ENCODE measurements at places on chromosomes 5 and 9.

GRCh38 chr9:14221558-14221957 is 92.4 kb downstream of the NFIB start:
- no peak for DNase-seq

DNA sequence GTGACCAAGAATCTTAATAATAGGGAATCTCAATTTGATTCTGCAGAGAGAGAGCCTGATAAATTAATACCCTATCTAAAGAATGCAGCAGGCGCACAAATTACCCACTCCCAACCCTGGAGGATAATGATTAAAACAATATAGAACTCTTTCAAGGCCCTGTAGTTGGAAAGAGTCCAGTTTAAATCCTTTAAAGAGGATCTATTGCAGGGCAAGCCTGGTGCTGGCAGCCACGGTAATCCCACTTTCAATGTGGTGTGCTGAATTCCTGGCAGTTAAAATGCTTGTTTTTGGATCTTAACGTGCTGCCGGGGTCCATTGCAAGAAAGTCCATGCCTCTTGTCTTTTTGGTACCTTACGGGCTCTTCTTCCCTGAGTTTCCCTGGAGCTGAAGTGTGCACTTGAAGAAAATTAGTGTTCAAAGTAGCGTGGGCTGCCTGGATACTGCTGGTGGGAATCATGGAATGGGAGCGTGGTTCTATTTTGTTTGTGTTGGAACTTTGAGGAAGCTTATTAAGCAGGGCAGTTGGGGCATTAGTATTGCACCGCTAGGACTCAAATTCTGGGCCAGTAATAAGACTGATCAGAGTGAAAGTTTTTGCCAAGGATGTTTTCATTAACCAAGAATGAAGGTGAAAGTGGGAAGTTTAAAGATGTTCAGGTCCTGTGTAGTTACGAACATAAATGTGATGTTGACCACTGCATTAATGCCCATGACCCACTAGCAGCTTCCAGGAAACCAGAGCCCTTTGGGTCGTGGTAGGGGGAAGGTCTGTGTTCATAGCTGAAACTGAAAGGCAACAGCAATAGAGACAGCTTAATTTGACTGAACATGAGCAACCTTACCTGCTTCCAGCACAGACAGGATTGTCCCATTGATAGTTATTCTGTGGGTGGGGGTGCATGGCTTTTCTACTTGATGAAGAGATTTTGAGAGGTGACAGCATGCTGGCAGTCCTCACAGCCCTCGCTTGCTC is 20.8 kb downstream of the MARCHF6 start:
- DNase-seq: no peak

DNA sequence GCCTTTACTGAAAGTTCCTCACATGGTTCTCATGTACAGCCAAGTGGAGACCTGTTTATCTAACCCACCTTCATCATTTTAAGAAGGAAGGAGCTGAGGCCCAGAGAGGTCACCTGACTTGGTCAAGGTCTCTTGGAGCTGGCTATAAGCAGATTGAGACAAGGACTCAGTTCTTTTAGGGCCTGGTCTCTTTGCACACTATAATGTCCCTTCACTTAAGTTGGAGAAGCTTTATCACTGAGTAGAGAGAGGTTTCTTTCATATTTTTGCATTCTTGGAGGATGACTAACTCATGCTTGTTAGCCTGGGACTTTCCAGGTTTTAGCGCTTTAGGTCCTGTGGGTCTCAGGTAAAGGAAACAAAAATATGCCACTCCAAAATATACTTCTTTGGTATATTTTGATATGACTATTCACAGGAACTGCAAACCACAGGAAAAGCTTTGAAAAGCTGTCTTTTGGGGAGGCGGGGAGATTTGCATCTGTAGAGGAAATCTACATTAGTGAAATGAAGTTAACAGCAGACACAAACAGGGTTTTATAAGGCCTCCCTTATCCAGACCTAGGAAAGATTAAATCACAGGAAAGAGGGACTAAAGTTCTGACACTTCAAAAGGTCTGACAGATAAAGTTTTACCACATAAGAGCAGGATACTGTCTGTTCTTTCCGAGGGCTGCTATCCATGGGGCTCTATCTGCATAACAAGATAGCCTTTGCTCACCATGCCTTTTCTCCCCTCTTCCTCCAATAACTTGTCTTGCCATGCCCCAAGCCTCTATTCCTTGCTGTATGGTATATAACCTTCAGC is 95.8 kb upstream of the ANKRD55 start:
- DNase-seq: no peak

GRCh38 chr5:163914910-163915309 is 409.5 kb downstream of the MAT2B start:
- DNase-seq: no peak

DNA sequence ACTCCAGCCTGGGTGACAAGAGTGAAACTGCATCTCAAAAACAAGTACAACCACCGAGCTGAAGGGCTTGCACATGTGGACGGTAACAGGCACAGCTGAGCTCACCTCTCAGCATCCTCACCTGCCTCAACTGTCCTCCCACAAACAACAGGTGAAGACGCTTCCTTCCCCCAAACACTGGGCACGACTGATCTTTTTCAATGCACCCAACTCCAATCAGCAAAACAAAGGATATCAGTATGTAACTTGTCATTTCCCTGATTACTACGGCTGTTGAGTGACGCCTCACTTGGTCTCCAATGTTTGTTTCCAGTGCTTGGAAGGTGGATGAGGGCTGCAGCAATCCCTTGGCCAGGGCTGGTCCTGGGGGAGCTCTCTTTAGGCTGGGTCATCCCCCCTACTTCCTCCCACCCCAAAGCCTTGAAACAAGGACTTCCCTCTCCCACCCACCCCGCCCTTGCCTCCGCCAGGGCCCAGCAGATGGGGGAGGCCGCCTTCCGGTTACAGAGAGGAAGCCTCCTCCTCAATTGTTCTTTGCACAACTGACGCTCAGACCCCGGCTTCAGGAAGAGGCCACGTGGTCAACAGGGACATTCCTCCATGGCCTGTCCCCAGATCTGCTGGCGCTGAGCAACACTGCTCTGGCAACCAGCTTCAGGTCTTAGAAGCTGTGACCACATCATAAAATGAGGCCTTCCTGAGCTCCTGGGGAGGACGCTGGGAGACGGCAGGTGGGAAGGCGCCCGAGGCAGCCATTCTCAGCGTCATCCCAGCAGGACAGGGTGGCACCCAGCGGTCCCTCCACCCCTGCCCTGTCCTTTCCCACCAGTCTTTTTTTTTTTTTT is 5.9 kb downstream of the FAM78A start:
- peak; percentile 35 for DNase-seq

DNA sequence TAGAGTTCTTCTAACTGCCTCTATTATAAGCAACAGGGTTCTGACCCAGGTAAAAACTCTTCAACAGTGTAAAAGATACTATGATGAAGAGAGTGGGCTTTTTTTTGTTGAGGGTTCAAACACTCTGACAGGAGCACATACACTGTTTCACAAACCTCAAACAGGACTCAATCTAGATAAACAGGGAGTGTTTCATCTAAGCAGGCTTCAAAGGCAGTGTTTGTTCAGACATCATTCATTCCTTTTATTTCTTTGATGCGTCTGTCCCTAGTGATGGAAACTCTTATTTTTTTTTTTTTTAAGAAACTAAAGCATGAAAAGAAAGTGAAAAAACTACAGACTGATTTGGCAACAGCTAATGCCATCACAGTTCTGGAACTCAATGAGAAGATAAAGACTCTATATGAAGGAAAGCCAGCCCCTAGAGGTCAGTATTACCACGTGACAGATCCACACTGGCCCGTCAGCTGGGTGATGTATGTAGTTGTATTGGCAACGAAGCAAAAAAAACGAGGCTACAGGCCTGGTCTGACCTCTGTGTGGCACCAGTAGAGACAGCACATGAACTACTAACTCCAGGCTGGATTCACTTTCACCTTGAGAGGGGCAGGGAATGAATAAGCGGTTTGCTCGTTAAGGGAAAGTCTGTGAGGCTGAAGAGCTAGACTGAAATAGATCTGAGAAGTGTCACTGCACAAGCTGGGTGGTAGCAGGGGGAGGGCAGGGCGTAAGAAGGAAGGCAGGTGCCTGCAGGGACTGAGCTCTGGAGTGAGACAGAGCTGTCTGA is 172.2 kb downstream of the CCDC192 start:
- DNase-seq: no peak

DNA sequence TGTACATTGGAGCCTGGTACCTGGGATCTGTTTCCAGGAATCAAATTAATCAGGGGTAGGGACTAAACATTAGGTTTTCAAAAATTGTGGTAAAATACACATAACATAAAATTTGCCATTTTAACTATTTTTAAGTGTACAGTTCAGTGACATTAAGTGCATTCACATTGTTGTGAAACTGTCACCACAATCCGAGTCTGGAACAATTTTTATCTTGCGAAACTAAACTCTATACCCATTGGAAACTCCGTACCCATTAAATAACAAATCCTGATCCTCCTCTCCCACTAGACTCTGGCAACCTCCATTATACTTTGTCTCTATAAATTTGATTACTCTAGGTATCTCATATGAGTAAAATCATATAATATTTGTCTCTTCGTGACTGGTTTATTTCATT is 486.2 kb downstream of the GADD45G start:
- no peak for DNase-seq

DNA sequence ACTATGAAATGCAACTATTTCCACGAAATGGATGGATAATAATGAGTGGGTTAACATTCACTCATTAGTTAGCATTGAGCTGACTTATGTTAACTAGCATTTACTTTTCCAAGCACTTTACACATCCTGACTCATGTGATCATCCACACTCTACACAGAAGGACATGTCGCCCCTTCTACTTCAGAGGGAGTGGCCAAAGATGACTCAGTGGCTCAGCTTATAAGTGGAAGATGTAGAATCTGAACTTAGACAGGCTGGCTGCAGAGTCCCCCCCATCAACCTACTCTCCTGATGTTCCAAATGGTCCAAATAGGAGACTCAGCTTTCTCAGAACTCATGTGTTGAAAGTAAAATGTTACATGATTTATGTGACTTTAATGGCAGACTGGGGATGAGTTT is 146.0 kb downstream of the ADCY2 start:
- DNase-seq: no peak

- DNase-seq: no peak
Measured at GRCh38 chr5:151016700-151017099, 3.7 kb upstream of the GPX3 start.

DNA sequence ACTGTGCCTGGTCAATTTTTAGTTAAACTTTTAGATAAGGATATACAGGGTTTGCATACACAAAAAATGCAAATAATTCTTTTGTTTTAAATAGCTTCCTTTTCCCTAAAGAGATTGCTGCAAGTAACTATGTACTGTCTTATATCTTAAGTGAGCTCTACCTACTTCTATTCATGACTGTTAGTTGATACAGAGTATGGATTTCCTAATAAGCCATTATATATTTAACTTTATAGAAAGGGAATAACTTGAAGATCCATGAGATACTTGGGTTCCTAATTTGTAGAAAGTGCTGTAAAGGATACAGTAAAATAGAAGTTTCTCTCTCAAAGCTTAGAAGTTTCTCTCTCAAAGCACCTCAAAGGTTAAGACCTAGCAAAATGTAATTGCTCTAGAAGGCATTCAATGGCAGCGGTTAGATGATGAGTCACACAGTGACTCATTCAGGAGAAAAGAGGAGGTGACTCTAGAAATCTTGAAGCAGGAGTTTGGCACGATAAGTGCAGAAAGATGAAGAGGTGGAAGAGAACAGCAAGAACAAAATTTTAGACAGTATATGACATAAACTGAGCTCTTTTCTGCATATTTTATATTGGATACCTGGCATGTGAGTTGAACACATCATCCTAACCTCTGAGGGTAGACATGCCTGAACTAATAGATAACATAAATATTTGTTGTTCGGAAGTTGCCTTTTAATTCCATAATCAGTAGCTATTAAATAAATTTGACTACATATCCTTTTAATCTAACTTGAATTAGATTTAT is 5.5 kb upstream of the DNAJC21 start:
- DNase-seq: no peak
